ENCODE measurements at places on chromosomes 13 and 19. TPM values are rescaled to one million over a fixed set of nuclear protein-coding genes. Genes with fewer than 3 reads are reported as not detected.

DNA sequence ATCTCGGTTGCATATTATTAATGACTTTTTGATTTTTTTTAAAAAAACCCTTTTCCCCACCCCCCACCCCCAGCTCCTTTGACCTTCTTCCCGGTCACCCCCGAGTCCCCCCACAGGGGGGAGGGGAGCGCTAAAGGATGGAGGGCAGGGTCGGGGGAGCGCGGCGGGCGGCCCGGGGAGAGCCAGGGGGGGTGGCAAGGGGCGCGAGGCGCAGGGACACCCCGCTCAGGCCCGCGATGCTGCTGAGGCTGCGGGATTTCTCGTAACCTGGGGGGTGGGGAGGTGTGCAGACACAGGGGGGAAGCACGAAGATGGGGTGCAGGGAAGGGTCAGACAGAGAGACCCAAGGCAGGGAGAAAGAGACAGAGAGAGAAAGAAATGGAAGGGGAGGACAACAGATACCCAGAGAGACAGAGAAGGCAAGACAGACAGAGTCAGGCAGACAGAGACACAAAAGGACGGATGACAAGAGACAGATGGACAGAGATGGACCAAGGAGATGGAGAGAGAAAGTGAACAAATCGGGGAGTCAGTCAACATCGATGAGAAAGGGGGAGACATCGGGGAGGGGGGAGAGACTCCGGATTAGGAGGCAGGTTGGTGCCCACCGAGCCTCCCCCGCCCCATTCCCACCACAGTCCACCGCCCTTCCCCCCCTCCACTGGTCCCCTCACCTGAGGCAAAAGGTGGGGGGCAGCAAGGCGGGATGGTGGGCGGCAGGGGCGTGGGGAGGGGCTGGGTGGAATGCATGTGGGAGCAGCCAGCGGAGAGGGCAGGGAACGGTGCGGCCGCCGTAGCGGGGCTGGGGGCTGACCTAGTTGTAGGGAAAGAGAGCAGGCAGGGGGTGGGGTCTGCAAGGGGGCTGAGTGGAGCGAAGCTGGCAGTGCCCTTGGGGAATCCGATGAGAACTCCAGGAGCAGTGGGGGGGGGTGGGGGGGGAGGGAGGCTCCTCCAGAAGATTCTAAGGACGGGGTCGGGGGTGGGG is 14.2 kb downstream of the KCNC3 start:
- no peak for DNase-seq

GRCh38 chr19:19594381-19594780 is 24.1 kb downstream of the PBX4 start:
- no peak for DNase-seq

GRCh38 chr19:41870401-41870873 is 6.6 kb upstream of the CD79A start:
- no peak for DNase-seq

Gene NCAN
- polyA plus RNA-seq, result 0.05 TPM

Gene SLC46A3
- 2.0 TPM for polyA plus RNA-seq

Gene PRSS57
- 0.18 TPM for polyA plus RNA-seq

Gene PCP2
- 0.80 TPM for polyA plus RNA-seq
